Activated T-cell treated with anti-CD3 and anti-CD28 coated beads, Interleukin-2, amount 50 U/mL, for 24 hours (primary cell): ENCODE measurements at places on chromosomes 2 and 18.
A peak's percentile ranks its signal among the peaks of the same experiment; 100 is the strongest.

- no peak for DNase-seq
Observed at GRCh38 chr2:37581433-37581832, 90.0 kb downstream of the CDC42EP3 start.

DNA sequence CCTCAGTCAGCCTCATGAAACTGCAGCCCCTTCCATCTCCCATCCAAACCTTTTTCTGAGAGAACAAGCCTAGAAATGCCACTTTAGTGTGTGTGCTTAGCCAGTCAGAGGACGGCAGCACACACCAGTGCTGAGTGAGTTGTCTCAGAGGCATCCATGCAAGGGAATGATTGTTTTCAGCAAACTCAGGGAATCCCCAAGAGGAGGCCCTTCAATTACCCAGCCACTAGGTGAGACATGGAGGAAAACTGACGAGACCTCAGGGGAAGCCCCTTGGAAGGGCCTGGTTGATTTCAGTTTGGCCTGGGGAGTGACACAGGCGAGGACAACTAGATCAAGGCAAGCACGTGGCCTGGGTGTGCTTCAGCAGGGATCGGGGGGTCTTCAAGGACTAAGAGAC lies 49.7 kb downstream of the APOB start:
- DNase-seq: no peak

DNA sequence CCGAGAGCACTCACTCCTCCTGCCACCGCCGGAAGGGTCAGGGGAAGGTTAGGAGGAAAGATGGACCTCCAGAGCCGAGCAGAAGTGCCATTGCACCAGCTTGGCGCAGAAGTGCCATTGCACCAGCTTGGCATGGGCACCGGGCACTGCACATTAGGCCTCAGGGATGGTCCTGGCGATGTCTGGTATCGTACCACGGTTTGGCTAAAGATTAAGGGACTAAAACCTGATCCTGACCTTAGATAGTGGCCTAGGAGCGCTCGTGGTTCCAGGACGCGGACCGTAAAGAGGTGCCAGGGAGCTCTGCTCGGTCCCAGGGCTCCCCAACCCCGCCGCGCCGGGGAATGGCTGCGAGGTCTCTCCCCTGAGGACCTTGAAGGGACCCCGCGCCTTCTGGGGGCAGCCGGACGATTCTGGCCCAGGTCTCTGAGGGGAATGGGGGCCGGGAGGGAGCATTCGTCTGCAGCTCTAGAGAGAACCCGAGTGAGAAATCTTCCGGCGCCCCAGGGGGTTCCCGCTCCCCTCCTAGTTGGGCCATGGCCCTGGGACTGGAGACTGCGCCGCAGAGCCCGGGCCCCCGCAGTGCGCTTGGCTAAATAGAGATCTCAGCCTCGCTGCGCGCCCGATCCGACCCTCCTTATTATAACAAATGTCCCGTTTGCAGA lies 1.8 kb downstream of the PAX8 start:
- DNase-seq: peak; percentile 38

DNA sequence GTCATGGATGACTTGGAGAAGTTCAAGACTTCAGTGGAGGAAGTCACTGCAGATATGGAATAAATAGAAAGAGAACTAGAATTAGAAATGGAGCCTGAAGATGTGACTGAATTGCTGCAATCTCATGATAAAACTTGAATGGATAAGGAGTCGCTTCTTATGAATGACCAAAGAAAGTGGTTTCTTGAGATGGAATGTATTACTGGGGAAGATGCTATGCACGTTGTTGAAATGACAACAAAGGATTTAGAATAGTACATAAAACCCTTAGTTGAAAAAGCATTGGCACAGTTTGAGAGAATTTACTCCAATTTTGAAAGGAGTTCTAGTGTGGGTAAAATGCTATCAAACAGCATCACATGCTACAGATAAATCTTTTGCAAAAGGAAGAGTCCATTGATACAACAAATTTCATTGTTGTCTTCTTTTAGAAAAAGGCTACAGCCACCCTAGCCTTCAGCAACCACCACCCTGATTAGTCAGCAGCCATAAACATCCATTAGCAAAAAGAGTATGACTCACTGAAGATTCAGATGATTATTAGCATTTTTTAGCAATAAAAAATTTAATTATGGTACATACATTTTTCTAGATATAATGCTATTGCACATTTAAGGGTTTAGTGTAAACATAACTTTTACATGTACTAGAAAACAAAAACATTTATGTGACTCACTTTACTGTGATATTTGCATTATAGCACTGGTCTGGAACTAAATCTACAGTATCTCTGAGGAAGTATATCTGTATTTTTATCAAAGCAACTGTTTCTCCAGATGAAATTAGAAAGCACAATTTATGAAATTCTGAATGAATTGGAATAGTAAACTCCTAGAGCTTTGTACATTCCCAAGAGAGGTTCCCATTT lies 110.5 kb upstream of the TACR1 start:
- no peak for DNase-seq

- no peak for DNase-seq
Observed at GRCh38 chr2:163028807-163029206, 190.2 kb upstream of the KCNH7 start.

DNA sequence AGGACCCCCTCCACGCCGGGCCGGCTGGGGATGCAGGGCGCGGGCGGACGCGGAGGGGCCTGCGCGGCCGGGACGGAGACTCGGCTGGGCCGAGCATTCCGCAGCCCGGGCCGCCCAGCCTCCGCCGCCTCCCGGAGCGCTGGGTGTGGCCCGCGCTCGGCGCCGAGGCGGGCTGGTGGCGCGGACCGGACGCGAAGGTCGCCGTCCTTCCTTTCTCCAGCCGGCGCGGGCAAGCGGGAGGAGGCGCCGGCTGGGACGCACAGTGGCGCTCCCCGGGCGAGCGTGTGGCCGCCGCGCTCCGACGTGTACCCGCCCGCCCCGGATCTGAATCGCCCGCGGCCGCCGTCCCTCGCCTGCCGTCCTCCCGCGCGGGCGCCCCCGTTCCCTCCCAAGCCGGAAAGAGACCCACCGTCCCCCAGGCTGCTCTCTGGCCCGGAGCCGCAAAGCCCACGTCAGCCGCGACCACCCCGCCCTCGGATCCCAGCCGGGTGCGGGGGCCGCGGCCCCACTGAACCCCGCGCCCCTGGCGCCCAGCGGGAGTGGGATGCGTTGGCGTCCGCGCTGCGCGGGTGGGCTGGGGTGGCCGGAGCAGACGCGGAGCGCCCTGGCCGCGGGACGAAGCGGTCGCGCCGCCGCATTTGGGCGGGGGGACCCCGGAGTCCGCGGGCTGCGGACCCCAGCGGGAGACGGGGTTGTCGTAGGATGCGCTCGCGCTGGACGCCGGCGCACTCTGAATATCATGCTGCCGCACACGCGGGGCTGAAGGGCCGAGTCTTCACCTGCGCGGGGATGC lies 634 bp downstream of the SPATS2L start:
- peak; percentile 56 for DNase-seq

DNA sequence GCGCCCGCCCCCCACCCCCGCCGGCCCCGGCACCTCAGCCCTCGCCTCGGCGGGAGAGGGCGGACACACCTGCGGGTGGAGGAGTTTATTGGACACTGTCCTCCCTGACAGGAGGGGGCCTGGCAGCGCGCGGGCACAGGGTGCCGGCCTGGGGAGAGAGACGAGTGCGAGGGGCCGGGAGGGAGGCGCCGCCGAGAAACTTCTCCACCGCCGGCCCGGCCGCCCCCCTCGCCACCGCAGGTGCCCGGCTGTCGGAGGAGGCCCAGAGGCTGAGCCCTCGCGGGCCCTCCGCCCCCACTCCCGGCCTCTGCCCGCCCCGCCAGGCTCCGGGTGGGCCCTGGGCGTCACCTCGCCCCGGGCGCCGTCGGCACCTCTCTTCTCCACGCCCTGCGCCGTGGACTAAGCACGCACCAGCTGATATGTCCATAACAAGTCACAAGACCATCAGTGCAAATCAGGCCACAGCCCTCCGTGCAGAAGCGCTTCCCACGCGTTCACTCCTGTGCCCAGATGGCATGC lies 311.3 kb downstream of the CELF4 start:
- DNase-seq: no peak

GRCh38 chr2:172381275-172382027 lies 45.9 kb upstream of the ITGA6 start:
- no peak for DNase-seq
